ENCODE measurements at places on chromosomes 6 and 20. TPM values are rescaled to one million over a fixed set of nuclear protein-coding genes. Genes with fewer than 3 reads are reported as not detected.

C20orf144 gene
- total RNA-seq = not detected

LHFPL5 gene
- not detected for total RNA-seq

ADGRF1 gene
- total RNA-seq = not detected

SLC32A1 gene
- total RNA-seq = not detected

HUS1B gene
- total RNA-seq = not detected

EDN3 gene
- not detected for total RNA-seq

DNA sequence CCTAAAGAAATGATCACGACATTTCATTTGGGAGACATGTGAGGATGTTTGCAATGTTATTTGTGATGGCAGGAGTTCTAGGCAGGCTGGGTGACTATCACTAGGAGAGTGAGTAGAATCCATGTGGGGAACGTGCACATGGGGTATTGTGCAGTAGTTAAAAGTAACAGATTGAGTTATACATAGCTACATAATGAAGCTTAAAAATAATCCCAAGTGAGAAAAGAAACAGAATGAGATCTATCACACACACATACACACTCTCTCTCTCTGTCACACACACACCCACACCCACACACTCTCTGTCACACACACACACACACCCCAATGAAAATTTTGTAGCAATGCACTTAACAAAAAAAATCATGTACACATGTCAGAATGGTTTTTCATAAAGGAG is 218.7 kb upstream of the ARG1 start:
- no peak for DNase-seq
- H3K4me3 ChIP-seq = no peak overlapping the region
- H3K36me3 ChIP-seq = no peaks in the 10 kb centered on the region
- H3K27me3 ChIP-seq = no peaks in the 10 kb centered on the region
- H3K4me1 ChIP-seq = no peaks in the 10 kb centered on the region

DNA sequence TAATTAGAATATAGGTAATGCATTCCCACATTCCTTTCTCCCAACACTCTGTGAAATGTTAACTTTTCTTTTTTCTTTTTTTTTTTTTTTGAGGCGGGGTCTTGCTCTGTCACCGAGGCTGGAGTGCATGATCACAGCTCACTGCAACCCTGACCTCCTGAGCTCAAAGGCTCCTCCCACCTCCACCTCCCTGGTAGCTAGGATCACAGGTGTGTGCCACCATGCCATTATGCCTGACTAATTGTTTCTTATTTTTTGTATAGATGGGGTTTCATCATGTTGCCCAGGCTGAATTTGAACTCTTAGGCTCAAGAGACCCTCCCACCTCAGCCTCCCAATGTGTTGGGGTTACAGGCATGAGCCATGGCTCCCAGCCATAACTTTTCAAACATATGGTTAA is 135.7 kb upstream of the SHLD1 start:
- H3K27ac ChIP-seq = no peak overlapping the region
- DNase-seq = no peak
- H3K36me3 ChIP-seq = no peaks in the 10 kb centered on the region
- no peaks in the 10 kb centered on the region for H3K27me3 ChIP-seq
- no peak overlapping the region for H3K4me3 ChIP-seq

DNA sequence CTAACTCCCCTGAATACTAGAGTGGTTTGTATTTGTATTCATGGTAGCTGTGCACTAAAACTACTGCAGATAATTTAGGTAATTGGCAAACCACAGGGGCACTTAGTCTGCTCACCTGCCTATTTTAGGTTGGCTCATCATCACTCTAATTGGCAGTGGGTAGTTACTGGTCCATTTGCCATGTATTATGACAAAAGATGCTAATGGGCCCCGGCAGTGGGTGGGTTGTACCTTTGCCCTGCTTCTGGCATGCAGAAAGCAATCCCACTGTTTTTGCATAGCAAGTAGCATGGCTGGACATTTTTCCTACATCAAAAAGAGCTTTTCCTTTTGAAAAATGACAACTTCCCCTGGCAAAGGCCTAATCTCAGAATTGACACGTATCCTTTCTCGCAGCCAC is 741.4 kb upstream of the MAP3K7 start:
- no peak for DNase-seq
- no peak overlapping the region for H3K27ac ChIP-seq
- H3K27me3 ChIP-seq = no peaks in the 10 kb centered on the region
- no peaks in the 10 kb centered on the region for H3K4me1 ChIP-seq

DNA sequence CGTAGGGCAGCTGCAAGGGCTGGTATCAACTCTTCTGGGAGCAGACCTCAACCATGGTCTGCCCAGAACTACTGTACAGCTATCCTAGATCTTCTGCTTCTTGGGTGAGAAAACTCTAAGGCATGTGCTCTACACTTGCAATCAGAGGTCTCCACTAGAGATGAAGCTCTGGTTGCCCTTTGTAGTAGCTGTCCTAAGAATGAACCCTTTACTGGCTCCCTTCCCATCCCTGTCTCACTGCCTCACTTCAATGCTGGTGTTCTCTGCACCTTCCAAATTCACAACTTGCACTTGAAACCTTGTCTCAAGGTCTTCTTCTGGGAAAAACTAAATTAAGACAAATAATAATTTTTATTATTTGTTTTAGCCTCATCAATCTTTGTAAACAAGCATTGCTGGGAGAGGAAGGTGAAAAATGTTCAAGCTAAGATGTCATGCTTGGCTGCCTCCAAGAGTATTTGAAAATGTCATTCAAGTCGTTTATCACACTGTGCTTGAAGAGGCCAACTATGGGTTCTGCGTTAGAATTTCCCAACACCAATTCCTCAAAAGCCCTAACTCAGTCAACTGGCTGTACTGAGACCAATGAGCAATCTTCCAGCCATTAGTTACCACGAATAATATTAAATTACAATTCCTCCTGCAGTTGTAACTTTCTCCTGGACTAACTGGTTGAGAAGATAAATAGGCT is 255.7 kb upstream of the PRND start:
- H3K4me1 ChIP-seq = peaks cover 4% of the 10 kb centered on the region
- DNase-seq = no peak
- no peak overlapping the region for H3K27ac ChIP-seq
- H3K4me3 ChIP-seq = no peak overlapping the region
- no peaks in the 10 kb centered on the region for H3K27me3 ChIP-seq
- H3K36me3 ChIP-seq = no peaks in the 10 kb centered on the region

DNA sequence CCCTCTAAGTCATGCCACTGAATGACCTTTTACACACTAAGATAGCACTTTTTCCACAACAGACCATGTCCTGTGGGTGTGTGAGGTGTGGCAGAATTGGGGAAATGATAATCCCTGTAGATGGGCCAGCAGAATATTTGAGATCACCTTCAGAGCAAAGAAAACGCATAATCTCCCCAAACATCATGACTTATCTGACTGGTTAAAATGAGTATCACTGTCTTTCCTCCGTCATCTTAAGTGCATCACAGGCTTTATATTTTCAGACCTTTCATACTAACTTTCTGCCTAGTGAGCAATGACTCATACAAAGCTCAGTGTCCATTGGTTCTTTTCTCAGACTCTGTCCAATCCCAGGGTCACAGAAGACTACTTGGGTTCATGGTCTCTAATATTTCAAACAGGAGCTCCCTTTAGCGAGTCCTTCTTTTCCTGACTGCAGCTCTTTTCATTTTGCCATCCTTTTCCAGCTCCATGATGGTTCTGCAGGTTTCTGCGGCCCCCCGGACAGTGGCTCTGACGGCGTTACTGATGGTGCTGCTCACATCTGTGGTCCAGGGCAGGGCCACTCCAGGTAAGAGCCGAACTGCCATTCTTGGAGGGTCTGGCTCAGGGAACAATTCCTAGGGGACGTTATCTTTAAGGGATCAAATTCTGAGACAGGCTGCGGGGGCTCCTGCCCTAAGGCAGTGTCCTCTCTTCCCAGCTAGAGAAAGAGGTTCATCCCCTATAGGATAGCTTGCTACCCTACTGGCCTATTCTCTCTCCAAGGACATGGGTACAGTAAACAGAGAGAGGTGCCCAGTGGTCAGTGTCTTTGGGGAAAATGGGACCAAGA is at the start of gene HLA-DPB1:
TSS of gene HLA-DPB1 (plus strand) at position 423 of the 838 bp plus-strand sequence. CDS start at position 475, 52 bp downstream.
- H3K36me3 ChIP-seq = no peaks in the 10 kb centered on the region
- peaks cover 36% of the 10 kb centered on the region for H3K4me1 ChIP-seq
- H3K27ac ChIP-seq = peak within 1 kb of the TSS; percentile 84
- H3K4me3 ChIP-seq = peak within 1 kb of the TSS; percentile 65

- peaks cover 47% of the 10 kb centered on the region for H3K4me1 ChIP-seq
- H3K4me3 ChIP-seq = peak overlapping the region; percentile 97
- H3K27me3 ChIP-seq = no peaks in the 10 kb centered on the region
- DNase-seq = no peak
- peak overlapping the region; percentile 93 for H3K27ac ChIP-seq
Measured at GRCh38 chr6:42745083-42745639, 742 bp downstream of the TBCC start.

DNA sequence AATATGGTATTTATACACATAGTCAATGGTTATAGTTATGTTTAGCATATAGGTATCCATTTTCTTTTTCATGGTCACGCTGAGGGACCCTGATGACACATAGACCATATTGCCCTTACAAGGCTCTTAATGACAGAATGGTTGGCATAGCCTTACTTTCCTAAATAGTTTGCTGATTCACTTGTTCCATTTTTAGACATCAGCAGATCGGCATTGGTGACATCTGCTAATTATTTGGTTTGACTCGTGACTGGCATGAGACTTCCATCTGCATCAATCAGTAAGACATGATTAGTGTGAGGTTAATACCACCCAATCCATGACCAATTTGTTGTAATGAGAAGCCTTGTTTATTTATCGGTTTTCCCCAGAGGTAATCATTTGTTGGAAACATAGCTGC is 309.7 kb downstream of the ALDH8A1 start:
- H3K27me3 ChIP-seq = no peaks in the 10 kb centered on the region
- H3K4me1 ChIP-seq = peaks cover 20% of the 10 kb centered on the region
- H3K36me3 ChIP-seq = no peaks in the 10 kb centered on the region
- H3K4me3 ChIP-seq = no peak overlapping the region
- no peak for DNase-seq

DNA sequence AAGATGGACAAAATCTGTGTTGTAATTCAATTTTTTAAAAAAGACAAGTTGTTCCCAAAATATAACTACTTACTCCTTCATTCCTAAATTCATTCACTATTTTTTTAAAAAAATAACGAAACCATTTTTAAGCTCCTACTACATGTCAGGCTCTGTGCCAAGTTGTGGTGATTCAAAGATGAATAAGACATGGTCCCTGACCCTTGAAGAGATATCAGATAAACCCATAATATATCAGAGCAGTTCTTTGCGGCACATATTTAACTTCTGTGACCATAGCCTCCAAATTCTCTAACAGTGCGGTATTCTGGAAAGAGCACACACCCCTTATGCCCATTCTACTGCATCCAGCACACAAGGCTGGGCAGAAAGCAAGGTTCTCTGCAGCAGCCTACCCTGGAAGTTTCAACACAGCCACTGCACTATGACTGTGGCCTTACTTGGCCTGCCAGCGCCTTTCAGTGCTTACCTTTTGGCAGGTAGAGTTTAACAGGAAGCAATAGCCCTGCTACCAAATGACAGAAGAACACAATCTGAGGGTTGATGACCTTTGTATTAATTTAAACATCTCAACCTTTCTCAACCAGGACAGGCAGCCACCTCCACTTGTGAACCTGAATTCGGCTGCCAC is 406.5 kb downstream of the BTBD9 start:
- no peak overlapping the region for H3K4me3 ChIP-seq
- no peak for DNase-seq
- H3K4me1 ChIP-seq = no peaks in the 10 kb centered on the region
- H3K27me3 ChIP-seq = no peaks in the 10 kb centered on the region
- no peaks in the 10 kb centered on the region for H3K36me3 ChIP-seq
- H3K27ac ChIP-seq = no peak overlapping the region

DNA sequence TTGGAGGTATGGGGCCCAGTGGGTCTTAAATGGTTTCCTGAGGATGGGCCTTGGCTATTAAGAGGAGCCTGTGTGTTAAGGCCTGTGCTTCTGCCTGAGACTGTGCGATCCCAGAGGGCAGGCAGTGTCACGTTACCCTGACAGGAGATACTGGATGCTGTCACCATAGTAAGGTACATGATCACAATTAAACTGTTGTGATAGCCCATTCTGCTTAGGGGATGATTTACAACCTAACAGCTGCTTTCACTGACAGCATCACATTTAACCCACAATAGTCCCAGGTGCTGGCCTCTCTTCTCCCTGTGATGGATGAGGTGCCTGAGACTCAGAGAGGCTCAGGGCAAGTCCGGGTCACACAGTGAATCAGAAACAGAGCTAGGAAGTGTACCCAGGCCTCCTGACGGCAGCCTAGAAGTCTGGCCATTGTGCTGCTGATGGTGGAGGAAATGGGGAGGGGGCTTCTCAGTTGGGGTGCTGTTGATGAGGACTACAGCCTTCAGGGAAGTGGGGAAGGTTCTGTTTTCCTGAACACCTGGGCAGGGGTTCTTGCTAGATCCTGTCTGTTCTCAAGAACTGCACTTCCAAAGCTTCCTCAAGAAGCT is 97.3 kb downstream of the MDGA1 start:
- no peaks in the 10 kb centered on the region for H3K4me1 ChIP-seq
- H3K27ac ChIP-seq = no peak overlapping the region
- no peak for DNase-seq
- peaks cover 18% of the 10 kb centered on the region for H3K27me3 ChIP-seq

- no peak overlapping the region for H3K27ac ChIP-seq
- no peaks in the 10 kb centered on the region for H3K4me1 ChIP-seq
- no peak for DNase-seq
Measured at GRCh38 chr20:12641619-12642018, 367.2 kb upstream of the SPTLC3 start.

- H3K36me3 ChIP-seq = no peaks in the 10 kb centered on the region
- H3K27me3 ChIP-seq = no peaks in the 10 kb centered on the region
- peak; percentile 67 for DNase-seq
- H3K27ac ChIP-seq = peak overlapping the region; percentile 72
- H3K4me3 ChIP-seq = peak overlapping the region; percentile 19
Measured at GRCh38 chr6:37050045-37050853, 44.8 kb downstream of the FGD2 start.

DNA sequence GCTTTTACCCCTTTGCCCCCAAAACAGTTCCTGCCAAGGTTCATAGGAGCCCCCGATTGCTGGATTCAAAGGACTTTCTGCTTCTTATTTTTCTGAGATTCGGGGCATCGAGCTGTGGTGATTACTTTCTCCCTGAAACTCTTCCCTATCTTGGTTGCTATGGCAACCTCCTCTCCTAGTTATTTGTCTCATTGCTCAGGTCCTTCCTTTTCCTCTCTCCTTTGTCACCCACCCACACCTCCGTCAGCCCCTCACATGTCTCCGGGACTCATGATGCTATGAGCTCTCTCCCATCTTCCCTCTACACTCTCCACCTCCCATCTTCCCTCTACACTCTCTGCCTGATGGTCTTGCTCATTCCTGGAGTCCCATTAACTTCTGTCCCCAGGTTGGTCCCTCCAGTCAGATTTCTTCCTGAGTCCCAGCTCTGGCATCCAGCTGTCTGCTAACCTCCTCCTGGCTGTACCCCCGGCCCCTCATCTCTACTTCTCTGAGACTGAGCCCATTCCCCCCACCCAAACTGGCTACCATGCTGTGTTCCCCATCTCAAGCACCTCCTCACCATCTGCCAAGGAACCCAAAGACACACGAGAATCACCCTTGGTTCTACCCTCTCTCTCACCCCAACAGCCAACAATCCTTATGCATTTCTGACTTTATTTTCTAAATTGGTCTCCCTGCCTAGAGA is 30.2 kb upstream of the NNAT start:
- H3K27ac ChIP-seq = no peak overlapping the region
- no peak for DNase-seq
- no peak overlapping the region for H3K4me3 ChIP-seq
- no peaks in the 10 kb centered on the region for H3K27me3 ChIP-seq
- peaks cover 10% of the 10 kb centered on the region for H3K36me3 ChIP-seq

Measured in left ventricle myocardium inferior (tissue), 1 donor.